ENCODE measurements at places on chromosomes 6 and 20. TPM values are rescaled to one million over a fixed set of nuclear protein-coding genes. Genes with fewer than 3 reads are reported as not detected.
A peak's percentile ranks its signal among the peaks of the same experiment; 100 is the strongest.

The PROCR gene
- total RNA-seq = 14.5 TPM

- no peak for DNase-seq
- H3K27ac ChIP-seq = peak overlapping the region; percentile 13
Observed at GRCh38 chr6:132814716-132815570, 574 bp downstream of the RPS12 start.

The SSTR4 gene
- total RNA-seq = not detected

- H3K4me1 ChIP-seq = no peaks in the 10 kb centered on the region
- H3K27me3 ChIP-seq = no peaks in the 10 kb centered on the region
- H3K36me3 ChIP-seq = no peaks in the 10 kb centered on the region
- no peak overlapping the region for H3K27ac ChIP-seq
- H3K4me3 ChIP-seq = no peak overlapping the region
- peak; percentile 15 for DNase-seq
Observed at GRCh38 chr6:168134560-168135201, 55.7 kb upstream of the FRMD1 start.

The C6orf15 gene
- total RNA-seq = not detected

GRCh38 chr20:47487175-47487917, 14.3 kb upstream of the NCOA3 start:
- no peaks in the 10 kb centered on the region for H3K36me3 ChIP-seq
- no peaks in the 10 kb centered on the region for H3K4me1 ChIP-seq
- no peak for DNase-seq
- no peak overlapping the region for H3K4me3 ChIP-seq

The IL22RA2 gene
- not detected for total RNA-seq

DNA sequence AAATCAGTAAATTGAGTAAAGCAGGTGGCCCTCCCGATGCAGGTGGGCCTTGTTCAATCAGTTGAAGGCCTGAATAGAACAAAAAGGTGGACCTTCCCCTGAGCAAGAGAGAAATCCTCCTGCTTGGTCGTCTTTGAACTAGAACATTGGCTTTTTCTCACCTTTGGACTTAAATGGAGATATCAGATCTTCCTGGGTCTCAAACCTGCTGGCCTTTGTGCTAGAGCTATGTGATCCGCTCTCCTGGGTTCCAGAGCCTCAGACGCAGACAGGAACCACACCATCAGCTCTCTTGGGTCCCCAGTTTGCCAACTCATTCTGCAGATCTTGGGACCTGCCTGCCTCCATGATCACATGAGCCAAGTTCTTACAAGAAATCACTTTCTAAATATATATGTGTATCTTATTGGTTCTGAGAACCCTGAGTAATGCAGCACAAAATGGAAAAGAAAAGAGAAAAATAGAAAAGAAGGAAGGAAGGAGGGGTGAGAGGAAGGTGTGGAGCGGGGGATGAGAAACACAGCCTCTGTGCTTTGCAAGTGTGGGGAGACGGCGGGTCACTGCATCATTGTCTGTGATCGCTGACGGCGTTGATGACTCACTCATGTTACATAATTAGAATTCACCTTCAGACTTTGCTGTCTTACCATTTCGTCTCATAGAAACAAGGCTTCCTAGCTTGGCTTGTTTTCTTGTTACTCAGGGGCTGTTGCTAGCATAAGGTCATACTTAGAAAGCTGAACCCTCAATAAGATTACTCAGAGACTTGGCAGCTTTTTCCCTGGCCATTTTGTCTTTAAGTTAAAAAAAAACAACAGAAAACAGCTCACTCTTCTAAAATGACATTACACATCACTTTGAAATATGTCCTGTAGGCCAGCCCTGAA, 85.7 kb upstream of the NEDD9 start:
- H3K4me3 ChIP-seq = no peak overlapping the region
- H3K4me1 ChIP-seq = no peaks in the 10 kb centered on the region

The CALHM6 gene
- total RNA-seq = 1.5 TPM

- no peaks in the 10 kb centered on the region for H3K4me1 ChIP-seq
- H3K36me3 ChIP-seq = no peaks in the 10 kb centered on the region
- no peaks in the 10 kb centered on the region for H3K27me3 ChIP-seq
Observed at GRCh38 chr6:90397047-90397446, 100.4 kb upstream of the BACH2 start.

The GLO1 gene
- total RNA-seq = 68.7 TPM

GRCh38 chr20:24915892-24916291, 33.2 kb upstream of the CST7 start:
- no peaks in the 10 kb centered on the region for H3K4me1 ChIP-seq
- no peaks in the 10 kb centered on the region for H3K27me3 ChIP-seq
- no peaks in the 10 kb centered on the region for H3K36me3 ChIP-seq
- H3K4me3 ChIP-seq = no peak overlapping the region
